ENCODE measurements at places on chromosomes 3 and 15.

GRCh38 chr15:26864664-26865191 lies 2.1 kb upstream of the GABRA5 start:
- no peak for DNase-seq

DNA sequence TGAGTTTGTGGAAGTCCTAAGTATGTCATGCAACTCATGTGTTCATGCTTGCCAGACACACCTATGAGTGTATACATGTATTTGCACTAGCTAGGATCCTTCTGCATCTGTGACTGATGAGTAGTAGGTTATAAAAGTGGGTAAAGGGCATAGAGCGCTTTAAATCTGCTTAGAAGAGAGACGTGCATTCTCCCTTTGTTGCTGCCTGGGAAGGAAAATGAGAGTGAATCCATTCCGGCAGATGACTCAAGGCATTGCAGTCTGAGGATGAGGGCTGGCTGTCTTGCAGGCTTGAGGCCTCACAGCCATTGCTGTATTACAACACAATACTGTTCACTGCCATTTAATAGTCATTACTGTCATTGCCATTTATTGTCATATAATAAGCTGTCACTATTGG lies 120.8 kb upstream of the UMPS start:
- no peak for DNase-seq

GRCh38 chr3:169759256-169759655 lies 5.6 kb downstream of the TERC start:
- DNase-seq: no peak

DNA sequence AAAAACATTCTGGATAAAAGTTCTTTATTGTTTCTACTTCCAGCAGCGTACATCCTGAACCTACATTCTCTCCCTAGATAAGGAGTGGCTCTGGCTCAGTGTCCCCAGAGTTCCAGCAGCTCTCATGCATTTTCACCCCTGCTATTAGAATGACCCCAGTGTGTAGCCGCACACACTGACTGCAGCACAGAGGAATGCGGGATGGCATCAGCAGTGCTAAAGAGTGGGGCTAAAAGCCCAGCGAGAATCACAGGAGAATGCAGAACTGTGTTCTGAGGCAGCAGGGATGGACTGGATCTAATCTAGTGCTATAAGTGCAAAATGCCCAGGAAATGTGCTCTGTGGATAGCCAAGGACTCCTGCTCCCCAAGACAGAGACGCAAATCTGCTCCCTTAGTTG lies 66.4 kb upstream of the TJP1 start:
- DNase-seq: no peak

GRCh38 chr3:148315756-148316155 lies 381.9 kb upstream of the AGTR1 start:
- DNase-seq: no peak

GRCh38 chr3:144167634-144168033 lies 196.0 kb downstream of the DIPK2A start:
- DNase-seq: no peak

GRCh38 chr3:30672959-30673358 lies 66.6 kb downstream of the TGFBR2 start:
- DNase-seq: no peak

GRCh38 chr3:102059145-102059943 lies 210.0 kb downstream of the NFKBIZ start:
- no peak for DNase-seq

GRCh38 chr3:183180110-183180783 lies 17.7 kb upstream of the LAMP3 start:
- no peak for DNase-seq

- no peak for DNase-seq
Measured at GRCh38 chr15:85353516-85353915, 26.9 kb upstream of the AKAP13 start.

- DNase-seq: no peak
Measured at GRCh38 chr3:49831341-49831740, 17.6 kb upstream of the UBA7 start.

DNA sequence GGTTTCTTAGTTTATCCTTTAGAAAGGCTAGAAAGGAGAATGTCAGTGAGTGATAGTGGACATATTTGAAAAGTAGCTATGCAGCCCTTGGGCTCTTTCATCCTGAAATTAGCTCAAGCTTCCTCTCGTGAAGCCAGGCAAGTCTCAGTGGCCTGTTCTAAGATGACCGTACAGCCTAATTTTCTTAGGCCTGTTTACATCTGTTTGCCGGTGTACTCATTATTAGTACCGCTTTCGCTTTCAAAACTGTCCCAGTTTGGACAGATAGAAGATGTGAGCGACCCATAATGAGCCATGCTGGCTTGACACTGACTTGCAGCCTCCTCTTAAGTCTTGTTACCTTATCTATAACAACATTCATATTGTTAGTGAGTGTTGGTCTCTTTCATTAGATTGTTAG lies 5.7 kb upstream of the ARL14 start:
- no peak for DNase-seq

- DNase-seq: no peak
Measured at GRCh38 chr3:29898171-29898965, 617.5 kb downstream of the RBMS3 start.

DNA sequence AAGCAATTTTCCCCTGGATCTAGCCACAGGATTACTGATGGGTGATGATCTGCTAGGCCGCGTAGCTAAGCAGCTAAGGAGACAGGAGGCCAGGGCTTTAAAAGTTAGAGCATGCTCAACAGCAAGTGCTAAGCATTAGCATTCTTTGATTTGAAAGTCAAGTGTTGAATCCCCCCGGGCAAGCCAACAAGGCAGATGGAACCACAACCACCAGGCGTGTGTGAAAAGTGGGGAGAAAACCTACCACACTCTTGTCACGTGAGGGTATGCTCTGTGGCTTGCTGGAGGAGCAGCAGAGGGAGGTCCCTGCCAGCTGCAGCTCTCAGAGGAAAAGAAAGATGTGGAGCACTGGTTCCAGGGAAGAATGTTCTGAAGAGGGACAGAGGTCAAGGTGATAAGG lies 20.9 kb downstream of the SLC51A start:
- no peak for DNase-seq

DNA sequence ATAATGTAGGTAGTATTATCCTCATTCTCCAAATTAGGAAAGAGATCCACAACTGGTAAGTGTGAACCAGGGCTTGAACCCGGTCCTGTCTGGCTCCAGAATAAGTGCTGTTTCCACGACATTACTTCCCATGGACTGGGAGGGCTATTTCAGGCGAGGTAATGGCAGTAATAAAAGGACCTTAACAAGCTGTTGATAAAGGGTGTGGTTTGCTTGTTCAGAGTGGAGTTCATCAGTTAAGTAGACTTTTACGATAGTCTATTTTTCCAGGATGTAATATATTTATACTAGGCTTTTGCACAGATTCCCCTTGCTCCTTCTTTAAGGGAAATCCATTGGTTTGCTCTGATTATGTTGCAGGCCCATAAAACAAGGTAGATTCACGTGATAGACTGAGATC lies 88.4 kb upstream of the TNFAIP8L3 start:
- no peak for DNase-seq

DNA sequence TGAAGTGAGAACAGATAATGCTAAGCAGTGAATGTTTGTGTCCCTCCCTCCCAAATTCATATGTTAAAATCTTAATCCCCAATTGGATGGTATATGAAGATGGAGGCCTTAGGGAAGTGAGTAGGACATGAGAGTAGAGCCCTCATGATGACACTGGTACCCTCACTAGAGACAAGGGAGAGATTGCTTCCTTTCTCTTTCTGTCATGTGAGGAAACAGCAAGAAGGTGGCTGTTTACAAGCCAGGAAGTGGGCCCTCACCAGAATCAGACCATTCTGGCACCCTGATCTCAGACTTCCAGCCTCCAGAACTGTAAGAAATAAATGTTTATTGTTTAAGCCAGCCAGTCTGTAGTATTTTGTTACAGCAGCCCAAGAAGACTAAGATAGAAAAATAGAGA lies 209.5 kb downstream of the SATB1 start:
- DNase-seq: no peak
